Epithelial cell of esophagus (primary cell): ENCODE measurements at places on chromosomes 1 and 21.
A peak's percentile ranks its signal among the peaks of the same experiment; 100 is the strongest.

- no peak for DNase-seq
These were observed 5.1 kb upstream of the SYTL1 start for GRCh38 chr1:27336756-27337155.

DNA sequence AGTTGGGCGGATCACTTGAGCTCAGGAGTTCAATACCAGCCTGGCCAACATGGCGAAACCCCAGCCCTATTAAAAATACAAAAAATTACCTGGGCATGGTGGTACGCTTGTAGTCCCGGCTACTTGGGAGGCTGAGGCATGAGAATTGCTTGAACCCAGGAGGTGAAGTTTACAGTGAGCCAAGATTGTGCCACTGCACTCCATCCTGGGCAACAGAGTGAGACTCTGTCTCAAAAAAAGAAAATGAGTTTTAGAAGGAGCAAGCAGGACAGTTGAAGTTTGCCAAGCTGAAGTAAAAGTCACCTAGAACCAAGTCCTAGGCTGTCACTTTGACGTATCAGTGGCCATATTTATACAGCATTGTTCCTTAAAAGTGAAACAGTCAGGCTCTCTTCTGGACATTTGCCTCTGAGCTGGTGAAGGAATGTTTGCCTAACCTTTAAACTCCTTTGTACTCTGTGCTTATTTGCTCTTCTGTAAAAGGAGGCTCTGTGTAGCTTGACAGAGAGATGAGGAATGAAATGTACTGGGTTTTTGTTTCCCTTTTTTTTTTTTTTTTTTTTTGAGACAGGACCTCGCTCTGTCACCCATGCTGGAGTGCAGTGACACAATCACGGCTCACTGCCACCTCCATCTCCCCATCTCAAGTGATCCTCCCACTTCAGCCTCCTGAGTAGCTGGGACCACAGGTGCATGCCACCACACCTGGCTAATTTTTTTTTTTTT, 2.8 kb downstream of the RAB4A start:
- no peak for DNase-seq

- DNase-seq: no peak
These were observed 111.9 kb downstream of the XCL2 start for GRCh38 chr1:168431882-168432281.

DNA sequence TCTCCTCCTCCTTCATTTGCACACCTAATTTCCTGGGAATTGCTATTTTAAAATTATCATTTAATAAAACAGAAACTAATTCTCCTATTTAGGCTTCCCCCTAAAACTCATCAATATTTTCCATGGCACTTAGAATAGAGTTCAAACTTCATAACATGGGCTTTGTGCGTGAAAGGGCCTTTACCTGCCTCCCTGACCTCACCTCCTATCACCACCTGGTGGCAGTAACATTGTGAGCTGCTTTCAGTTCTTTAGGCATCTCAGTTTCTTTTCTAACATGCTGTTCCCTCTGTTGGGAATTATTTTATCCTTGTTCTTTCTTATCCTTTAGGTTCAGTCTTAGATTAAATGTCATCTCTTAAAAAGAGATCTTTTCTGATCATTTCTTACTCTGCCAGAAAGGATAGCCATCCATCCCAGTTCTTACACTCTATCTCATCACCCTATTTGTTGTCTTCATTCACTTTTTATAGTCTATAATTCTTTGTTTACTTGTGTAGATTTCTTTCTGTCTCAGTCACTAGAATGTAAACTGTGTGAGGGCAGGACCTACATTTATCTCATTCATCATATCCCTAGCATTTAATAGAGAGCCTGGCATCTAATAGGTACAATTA, 133.8 kb upstream of the KIAA1614 start:
- DNase-seq: peak; percentile 41

- DNase-seq: no peak
These were observed 40.3 kb upstream of the CNTN2 start for GRCh38 chr1:205002705-205003104.
